ENCODE measurements at places on chromosomes 13 and 19.

- DNase-seq: no peak
Measured at GRCh38 chr13:113458253-113459065, 5.2 kb upstream of the ADPRHL1 start.

GRCh38 chr13:109725297-109725696 lies 61.1 kb downstream of the IRS2 start:
- DNase-seq: no peak

- DNase-seq: no peak
Measured at GRCh38 chr19:18502246-18502637, 19.6 kb downstream of the ELL start.

GRCh38 chr13:111168107-111168506 lies 53.0 kb downstream of the ARHGEF7 start:
- DNase-seq: no peak

DNA sequence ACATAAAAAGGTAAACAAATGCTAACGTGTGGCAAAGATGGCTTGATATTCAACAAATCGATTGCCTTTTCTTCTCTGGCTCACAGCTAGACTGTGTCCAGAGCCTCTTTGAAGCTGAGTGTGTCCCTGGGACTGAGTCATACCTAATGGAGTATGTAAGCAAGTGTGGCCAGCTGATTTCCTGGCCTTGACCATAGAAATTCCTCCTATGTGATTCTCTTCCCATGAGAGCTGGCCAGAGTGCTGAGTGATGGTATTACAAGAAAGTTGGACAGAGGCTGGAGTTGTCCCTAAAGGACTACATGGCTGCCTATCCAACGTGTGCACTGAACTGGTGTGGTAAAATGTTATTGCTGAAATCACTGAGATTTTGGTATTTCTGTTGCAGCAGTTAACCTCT lies 320.1 kb upstream of the SLC10A2 start:
- no peak for DNase-seq

DNA sequence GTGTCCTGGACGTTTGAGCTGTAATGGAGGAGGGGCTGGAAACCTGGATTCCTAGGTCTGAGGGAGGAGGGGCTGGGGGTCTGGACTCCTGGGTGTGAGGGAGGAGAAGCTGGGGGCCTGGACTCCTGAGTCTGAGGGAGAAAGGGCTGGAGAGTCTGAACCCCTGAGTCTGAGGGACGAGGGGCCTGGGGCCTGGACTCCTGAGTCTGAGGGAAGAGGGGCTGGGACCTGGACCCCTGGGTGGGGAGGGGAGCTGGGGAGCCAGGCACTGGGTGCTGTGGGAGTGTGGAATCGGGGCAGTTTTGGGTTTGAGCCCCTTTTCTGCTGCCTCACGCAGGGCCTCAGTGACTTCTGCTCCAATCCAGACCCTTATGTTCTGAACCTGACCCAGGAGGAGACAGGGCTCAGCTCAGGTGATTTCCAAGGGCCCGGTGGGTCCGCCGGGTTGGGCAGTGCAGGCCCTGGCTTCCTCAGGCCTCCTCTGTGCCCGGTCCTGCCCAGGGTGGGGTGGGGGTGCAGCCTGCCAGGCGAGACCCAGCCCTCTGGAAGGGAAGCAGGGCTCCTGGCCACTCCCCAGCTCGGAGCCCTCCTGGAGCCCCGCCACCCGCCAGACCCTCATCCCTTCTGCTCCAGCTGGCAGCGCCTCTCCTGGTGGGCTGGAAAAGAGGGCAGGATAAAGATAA lies 14.4 kb downstream of the TTYH1 start:
- DNase-seq: no peak

GRCh38 chr13:82432949-82433348 lies 1449.3 kb downstream of the SLITRK1 start:
- no peak for DNase-seq

GRCh38 chr19:12544401-12544876 lies 6.8 kb downstream of the ZNF564 start:
- no peak for DNase-seq

DNA sequence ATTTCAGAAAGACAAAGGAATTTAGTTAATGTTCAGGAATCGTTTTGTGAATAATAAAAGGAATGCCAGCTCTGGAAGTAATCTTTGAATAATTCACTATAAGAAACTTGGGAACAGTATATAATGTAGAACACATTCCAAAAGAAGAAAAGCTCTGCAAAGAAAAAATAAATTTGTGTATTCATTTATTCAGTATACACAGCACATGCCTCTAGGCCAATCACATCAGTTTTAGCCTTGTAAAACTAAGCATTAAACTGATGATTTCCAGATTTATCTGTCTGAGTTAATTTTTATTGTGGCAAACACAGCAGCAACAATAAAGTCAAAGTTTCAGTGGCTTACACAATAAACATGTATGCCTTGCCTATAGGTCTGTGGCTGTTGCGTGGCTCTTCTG lies 5.7 kb upstream of the RXFP2 start:
- no peak for DNase-seq

DNA sequence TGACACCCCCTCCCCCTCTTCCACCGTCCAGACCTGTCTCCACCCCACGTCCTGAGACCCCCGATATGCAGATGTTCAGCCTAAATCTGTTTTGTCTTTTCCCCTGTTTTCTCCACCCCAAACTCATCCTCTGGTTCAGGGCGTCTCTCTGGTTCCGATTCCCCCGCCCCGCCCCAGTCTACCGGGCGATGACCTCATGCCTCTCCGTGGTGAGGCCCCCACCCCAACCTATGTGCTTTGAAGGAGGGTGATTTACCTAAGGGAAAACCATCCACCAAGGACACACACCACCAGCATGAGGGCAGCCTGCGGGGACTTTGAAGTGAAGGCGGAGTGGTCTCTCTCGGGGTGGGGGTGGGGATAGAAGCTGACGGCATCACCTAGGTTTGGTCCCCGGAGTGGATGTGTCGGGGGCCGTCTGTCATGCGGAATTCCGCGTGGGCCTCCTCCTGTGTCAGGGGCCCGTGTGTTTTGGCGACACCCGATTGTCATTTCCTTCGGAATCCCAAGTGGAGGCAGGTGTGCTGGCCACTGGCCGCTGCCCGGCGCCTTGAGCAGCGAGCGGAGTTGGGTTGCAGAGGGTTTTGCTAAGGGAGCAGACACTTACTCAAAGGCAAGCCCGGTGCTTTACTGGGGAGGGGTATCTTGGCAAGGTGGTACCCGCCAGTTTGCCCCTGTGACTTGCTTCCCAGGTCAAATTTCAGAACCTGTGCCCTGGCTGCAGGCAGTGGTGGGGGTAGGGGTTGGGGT lies 1.4 kb downstream of the FZR1 start:
- peak; percentile 50 for DNase-seq

- no peak for DNase-seq
Measured at GRCh38 chr19:32869369-32869965, at the start of gene SLC7A9. Gene SLC7A9 (minus strand): TSS chr19:32869767. CDS start chr19:32868534, 1,233 bp downstream.

- DNase-seq: no peak
Measured at GRCh38 chr19:16161840-16162239, 11.5 kb downstream of the CIB3 start.

GRCh38 chr19:39237200-39238184 lies 7.3 kb downstream of the IFNL3 start:
- peak; percentile 30 for DNase-seq

DNA sequence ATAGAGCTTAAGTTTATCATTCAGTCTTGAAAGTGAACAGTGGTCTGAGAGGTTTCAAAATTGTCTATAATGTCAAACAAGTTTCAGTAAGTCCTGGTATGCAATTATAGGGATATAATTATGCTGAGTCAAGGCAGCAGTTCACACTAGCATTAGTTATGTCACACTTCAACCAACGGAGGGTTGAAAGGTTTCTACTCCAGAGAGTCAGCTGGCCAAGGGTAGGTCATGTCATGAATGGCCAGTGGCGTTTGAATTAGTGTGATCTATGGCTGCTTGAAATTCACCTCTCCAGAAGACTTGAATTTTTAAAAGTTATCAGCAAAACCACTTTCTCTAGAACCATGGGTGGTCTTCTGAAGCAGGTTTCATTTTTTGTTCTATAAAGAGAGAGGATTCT lies 108.6 kb downstream of the TNFRSF19 start:
- DNase-seq: no peak

Data from CD4-positive, alpha-beta T cell treated with Interleukin-15 for 4 hours (primary cell).